GM23338 (cell line): ENCODE measurements at places on chromosomes 3 and 15. TPM values are rescaled to one million over a fixed set of nuclear protein-coding genes. Genes with fewer than 3 reads are reported as not detected.

- no peak for DNase-seq
Measured at GRCh38 chr3:124627501-124627908, 102.7 kb upstream of the UMPS start.

DNA sequence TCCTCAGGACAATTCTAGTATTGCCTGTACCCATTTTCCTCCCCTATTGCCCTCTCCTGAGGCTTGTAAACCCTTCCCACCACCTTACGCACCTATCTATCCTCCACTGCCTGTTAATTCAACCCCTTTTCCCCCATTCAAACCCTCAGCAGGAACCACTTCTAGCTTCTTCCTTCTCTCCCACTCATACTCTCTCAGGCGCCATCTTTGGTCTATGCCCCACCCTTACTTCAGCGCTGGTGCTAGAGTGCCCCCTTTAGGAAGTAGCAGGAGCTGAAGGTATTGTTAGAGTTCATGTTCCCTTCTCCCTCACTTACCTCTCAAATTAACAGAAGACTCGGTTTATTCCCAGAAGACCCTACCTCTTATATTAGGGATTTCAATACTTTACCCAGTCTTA, 121.8 kb upstream of the NLGN1 start:
- peak; percentile 72 for DNase-seq

GRCh38 chr3:160928183-160928726, 172.2 kb downstream of the PPM1L start:
- peak; percentile 28 for DNase-seq

Gene TTC21A
- 2.0 and 2.1 TPM in 2 replicates for total RNA-seq

Gene ARGFX
- not detected in 2 replicates for total RNA-seq

DNA sequence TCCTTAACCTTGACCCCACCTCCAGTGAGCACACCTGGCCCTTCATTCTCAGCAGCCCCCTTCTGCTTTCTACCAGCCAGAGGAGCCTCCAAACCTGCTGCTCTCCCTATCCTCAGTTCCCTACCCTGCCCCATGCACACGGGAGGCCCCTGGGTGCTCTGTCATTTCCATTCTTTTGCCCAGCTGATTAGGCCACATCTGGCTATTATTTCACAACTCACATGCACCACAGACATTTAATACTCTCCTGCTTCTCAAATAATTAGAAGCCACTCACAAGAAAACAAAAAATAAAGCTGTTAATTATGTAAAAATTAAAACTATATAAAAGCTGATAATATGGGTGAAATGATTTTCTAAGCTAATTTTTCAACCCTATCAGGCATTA, 50.7 kb downstream of the MYLK start:
- DNase-seq, result no peak

- no peak for DNase-seq
Measured at GRCh38 chr3:146542978-146543377, 1.4 kb downstream of the PLSCR1 start.

- DNase-seq, result no peak
Measured at GRCh38 chr3:48067271-48067670, 51.1 kb upstream of the MAP4 start.

Gene ZNF35
- total RNA-seq, result 20.9 and 26.2 TPM in 2 replicates

GRCh38 chr3:142053835-142054234, 95.5 kb downstream of the TFDP2 start:
- DNase-seq, result no peak
